Astrocyte (in vitro differentiated cells and primary cell): ENCODE measurements at places on chromosomes 13 and 19.

DNA sequence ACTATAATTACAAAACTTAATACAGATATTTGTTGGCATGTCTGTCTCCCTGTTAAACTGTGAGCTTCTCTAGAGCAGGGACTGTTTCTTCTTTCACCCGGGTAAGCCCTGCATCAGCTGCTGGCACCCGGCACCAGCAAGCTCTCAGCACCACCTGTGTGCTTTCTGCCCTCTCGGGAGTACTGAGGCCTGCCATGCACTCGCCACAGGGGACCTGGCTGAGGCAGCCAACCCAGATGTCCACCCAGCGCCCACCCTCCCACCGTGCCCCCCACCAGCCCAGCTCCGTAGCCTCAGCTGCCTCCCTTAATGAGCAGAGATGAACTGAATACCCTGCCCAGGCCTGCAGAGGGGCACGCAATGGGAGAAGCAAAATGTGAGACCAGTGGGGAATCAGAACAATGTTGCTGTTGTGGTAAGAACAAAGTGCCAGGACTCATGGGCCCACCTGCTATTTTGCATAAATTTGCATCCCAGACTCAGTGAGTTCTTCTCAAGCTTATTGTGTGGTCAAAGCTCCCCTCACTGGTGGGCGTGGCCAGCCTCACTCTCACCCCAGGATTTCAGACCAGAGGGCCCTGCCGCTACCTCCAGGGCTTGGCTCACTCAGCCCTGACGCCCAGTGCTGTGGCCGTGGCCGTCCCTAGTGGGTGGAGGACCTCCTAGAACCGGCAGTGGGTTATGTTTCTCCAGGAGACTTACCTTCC lies 14.6 kb upstream of the SERPINE3 start:
- no peaks in the 10 kb centered on the region for H3K36me3 ChIP-seq
- H3K4me1 ChIP-seq, result no peaks in the 10 kb centered on the region
- DNase-seq, result no peak
- H3K27me3 ChIP-seq, result no peaks in the 10 kb centered on the region
- no peak overlapping the region for H3K27ac ChIP-seq
- no peak overlapping the region for H3K4me3 ChIP-seq

DNA sequence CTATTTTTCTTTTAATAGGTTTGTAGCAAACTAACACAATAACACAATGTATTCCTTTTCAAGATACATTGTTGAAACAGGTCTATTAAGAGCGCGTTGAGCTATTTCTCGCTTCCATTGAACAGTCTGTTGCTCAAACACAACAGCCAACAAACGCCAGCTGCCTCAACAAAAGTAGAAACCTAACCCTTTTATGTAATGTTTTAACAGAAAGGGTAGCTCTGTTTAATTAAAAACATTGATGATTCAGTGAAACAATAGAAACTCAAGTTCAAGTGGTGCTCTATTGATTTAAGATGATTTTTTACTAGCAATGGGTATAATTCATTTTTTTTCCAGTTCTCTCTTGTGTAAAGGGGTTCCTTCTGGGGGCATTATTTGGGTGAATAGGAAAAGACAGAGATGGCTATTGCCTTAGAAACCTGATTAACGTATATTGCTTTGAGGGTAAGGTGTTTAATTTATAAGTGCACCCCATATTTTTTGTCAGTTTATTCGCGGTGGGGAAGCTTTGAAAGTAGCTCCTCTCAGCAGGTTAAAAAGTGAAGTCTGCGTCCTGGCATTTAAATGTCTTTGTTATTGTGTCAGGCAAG lies 14.9 kb downstream of the ZIC2 start:
- H3K36me3 ChIP-seq, result no peaks in the 10 kb centered on the region
- peaks cover 55% of the 10 kb centered on the region for H3K27me3 ChIP-seq
- no peaks in the 10 kb centered on the region for H3K4me1 ChIP-seq
- no peak overlapping the region for H3K4me3 ChIP-seq
- no peak overlapping the region for H3K27ac ChIP-seq

GRCh38 chr19:13869281-13869680 lies 7.7 kb upstream of the NANOS3 start:
- no peaks in the 10 kb centered on the region for H3K27me3 ChIP-seq

DNA sequence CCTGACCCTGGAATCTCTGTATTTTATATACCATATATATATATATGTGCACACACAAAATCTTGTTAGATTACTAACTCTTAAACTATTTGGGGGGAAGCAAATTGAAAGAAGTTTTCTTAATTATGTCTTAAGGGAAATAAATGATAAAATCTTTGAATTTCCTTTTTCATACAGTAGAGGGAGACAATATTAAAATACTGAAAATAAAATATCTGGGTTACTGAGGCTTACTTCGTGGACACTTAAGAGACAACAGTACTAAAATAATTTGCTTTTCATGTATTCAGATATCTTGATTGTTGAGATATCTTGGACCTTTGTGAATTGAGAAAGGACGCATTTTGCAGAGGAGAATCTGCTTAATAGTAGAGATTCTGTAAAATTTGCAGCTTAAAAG lies 17.0 kb downstream of the SUGT1 start:
- H3K4me3 ChIP-seq, result no peak overlapping the region
- no peak overlapping the region for H3K27ac ChIP-seq
- no peaks in the 10 kb centered on the region for H3K4me1 ChIP-seq
- peaks cover 21% of the 10 kb centered on the region for H3K36me3 ChIP-seq

- H3K4me1 ChIP-seq, result no peaks in the 10 kb centered on the region
- DNase-seq, result no peak
- H3K36me3 ChIP-seq, result no peaks in the 10 kb centered on the region
- H3K4me3 ChIP-seq, result no peak overlapping the region
- H3K27me3 ChIP-seq, result no peaks in the 10 kb centered on the region
- no peak overlapping the region for H3K27ac ChIP-seq
These were observed 65.9 kb downstream of the TRPM4 start for GRCh38 chr19:49223472-49223871.
